ENCODE measurements at places on chromosomes 3 and 15.

- no peaks in the 10 kb centered on the region for H3K36me3 ChIP-seq
- peak; percentile 45 for DNase-seq
- H3K27ac ChIP-seq, result no peak overlapping the region
- H3K4me3 ChIP-seq, result no peak overlapping the region
- H3K4me1 ChIP-seq, result no peaks in the 10 kb centered on the region
These were observed 211.9 kb upstream of the GOLGA6L4 start for GRCh38 chr15:84023636-84024035.

DNA sequence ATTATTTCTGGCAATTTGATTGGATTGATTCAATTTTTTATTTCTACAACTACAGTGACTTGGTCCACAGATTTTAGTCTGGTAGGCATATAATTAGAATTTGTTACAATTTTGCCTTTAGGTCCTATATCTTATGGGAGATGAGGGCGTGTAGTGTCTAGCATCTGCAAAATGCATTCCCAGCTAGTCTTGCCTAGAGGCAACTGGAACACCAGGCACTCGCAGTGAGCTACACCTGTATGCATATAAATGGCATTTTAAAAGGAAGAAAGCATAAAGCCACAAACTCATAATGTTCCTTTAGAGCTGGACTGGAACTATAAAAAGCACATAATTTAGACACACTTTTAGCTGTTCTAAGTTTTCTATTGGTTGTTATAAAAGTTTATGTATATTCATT lies 17.9 kb upstream of the SPPL2A start:
- H3K27me3 ChIP-seq, result 0 out of 2 replicates have a peak, but pooled peaks cover 1% of the 10 kb centered on the region
- no peak overlapping the region for H3K4me3 ChIP-seq
- no peak for DNase-seq

DNA sequence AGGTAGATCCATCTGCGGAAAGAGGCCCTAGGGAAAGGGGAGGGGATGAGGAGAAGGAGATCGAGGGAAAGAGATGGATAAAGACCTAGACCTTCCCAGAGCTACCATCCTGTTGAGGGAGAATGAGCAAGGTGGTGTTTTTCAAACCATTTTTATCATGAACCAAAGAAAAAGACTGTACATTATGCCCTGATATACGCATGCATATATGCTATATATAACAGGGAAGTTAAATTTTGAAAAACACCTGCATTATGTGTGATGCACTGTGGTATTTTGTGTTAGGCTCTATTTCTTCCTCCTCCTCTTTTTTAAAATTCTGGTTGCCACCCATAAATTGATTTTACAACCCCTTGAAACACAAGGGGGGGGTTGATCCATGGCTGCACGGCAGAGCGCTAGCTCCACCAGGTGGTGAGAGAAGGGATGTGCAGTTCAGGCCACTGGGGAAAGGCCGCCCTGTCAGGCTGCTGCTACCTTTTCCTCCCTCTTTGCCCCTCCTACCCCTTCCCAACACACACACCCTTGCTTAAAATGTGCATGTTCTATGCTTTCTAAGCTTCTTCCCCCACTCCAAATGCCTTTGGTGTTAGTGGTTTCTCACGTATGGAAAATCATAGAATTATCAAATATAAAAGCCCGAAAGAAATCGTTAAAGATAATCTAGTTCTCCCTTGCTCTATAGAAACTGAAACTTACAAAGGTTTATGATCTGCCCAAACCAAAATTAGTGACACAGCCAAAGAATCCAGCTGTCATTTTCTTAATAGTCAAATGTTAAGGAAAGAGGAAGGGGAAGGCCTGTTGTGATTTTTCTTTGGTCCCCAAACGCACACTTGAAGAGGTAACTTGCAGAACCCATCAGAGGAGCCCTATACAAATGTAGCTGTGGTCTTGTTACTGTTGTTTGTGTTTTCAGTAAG lies 262.0 kb upstream of the UMPS start:
- H3K4me3 ChIP-seq, result no peak overlapping the region
- DNase-seq, result peak; percentile 40
- H3K27me3 ChIP-seq, result peaks cover 10% of the 10 kb centered on the region
- H3K36me3 ChIP-seq, result no peaks in the 10 kb centered on the region
- H3K27ac ChIP-seq, result no peak overlapping the region

DNA sequence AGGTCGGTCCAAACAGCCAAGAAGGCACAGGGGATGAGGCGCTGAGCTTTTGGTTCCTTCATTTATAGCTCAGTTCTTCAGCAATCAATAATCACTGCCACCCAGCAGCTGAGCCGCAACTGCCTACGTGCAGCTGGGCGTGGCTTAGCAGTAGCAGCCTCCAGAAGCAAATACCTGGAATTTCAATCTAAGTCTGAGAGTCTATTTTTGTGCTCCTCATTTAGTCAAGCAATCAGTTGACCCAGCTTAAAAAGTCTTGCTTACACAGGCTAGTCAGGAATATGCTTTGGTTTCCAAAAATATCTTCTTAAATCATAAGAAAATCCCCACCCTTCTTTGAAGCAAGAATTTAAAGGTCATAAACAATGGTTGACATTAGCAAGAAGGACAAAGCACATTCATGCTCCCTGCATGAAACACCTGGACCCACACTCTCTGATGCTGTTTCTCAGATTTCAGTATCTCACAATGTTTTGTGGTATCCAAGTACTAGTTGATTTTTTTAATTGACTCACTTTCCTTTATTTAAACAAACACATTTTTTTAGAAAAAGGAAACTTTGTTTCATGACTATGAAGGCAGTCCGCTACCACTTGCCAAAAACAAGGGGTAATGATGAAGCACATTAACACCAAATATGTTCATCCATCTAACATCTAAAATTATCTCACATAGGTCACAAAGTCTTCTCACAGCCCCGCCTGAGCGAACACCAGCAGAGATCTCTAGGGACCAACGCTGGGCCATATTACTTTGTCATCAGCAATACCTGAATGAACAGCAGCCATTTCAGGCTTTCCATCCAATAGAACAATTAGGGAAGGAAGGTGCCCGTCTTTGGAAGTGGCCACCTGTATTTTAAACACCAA lies 106.1 kb downstream of the OXNAD1 start:
- H3K4me1 ChIP-seq, result peaks cover 20% of the 10 kb centered on the region
- no peaks in the 10 kb centered on the region for H3K27me3 ChIP-seq
- H3K36me3 ChIP-seq, result peaks cover 36% of the 10 kb centered on the region
